Activated naive CD8-positive, alpha-beta T cell treated with anti-CD3 and anti-CD28 coated beads for 36 hours (primary cell): ENCODE measurements at places on chromosomes 4 and X.

DNA sequence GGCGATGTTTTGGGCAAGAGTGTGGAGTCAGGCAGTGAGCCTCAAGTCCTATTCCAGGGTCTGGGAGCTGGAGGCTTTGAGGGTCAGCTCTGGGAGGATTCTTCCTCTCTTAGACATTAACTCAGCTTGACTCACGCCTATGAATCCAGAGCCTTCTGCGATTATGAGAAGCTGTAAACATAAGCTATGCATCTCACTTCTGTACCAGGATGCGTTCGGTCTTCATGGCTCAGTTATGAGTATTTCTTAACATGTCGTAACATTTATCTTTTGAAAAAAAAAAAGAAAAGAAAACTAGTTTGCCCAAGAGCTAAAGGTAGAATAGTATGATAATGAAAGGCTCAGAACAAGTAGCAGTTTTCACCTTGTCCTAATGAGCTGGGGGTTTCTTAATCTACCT, 4.6 kb downstream of the SHROOM2 start:
- no peak for DNase-seq

DNA sequence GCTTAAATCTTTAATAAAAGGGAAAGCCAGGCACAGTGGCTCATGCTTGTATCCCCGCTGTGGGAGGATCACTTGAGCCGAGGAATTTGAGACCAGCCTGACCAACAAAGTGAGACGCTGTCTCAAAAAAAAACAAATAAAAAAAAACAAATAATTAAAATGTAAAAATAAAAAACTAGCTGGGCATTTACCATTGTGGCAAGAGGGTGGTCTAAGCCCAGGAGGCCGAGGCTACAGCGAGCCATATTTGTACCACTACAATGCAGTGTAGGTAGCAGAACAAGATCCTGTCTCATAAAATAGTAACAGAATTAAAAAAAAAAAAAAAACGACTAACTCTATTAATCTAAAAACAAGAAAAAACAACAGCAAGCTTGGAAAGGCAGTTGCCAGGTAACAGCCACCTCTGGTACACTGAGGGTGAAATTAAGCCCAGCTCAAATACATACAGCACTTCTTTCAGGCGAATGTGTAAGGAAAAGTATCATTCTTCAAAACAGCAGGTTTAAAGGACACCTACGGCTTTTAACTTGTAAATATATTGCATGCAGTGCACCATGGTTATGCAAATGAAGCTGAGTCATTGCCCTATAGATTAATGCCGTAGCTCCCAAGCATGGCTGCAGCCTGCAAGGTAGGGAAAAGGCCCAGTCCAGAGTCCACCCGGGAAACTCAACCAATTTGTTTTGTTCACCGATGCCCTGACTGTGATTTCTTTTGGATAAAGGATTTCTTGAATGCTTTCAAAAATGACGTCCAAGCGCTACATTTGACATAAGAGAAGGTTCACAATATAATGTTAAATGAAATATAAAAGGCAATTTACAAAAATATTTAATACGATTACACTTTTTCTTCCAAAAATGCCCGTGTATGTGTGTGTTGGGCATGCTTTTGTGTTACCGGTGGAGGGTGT, 14.5 kb upstream of the TXLNG start:
- DNase-seq: no peak

GRCh38 chrX:133598601-133599335, 183.5 kb upstream of the GPC4 start:
- no peak for DNase-seq

GRCh38 chr4:140095694-140096482, 58.1 kb downstream of the MAML3 start:
- DNase-seq: peak; percentile 68

- DNase-seq: no peak
Measured at GRCh38 chr4:44738615-44739014, 12.3 kb upstream of the GNPDA2 start.

GRCh38 chrX:97167333-97167732, 283.6 kb downstream of the RPA4 start:
- no peak for DNase-seq

- DNase-seq: no peak
Measured at GRCh38 chr4:123359449-123360315, 36.9 kb upstream of the SPRY1 start.

GRCh38 chr4:186725469-186726425, 2.1 kb upstream of the FAT1 start:
- peak; percentile 15 for DNase-seq
